Psoas muscle (tissue), 8 donors: ENCODE measurements at places on chromosomes 6 and 20. TPM values are rescaled to one million over a fixed set of nuclear protein-coding genes. Genes with fewer than 3 reads are reported as not detected.

GRCh38 chr20:38008233-38008944 lies 24.9 kb downstream of the TTI1 start:
- no peak for DNase-seq
- peaks cover 14% of the 10 kb centered on the region for H3K4me1 ChIP-seq
- H3K4me3 ChIP-seq: no peak overlapping the region

DNA sequence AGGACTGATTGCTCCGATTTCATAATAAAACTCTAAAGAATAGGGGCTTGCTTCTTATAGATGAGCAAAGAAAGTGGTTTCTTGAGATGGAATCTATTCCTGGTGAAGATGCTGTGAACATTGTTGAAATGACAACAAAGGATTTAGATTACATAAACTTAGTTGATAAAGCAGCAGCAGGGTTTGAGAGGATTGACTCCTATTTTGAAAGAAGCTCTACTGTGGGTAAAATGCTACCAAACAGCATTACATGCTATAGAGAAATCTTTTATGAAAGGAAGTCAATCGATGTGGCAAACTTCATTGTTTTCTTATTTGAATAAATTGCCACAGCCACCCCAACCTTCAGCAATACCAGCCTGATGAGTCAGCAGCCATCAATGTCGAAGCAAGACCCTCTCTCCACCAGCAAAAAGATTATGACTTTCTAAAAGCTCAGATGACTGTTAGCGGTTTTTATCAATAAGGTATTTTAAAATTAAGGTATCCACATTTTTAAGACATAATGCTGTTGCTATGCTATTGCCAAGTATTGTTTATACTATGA lies 12.7 kb upstream of the MTRF1L start:
- H3K27me3 ChIP-seq: no peaks in the 10 kb centered on the region
- H3K4me3 ChIP-seq: no peak overlapping the region
- H3K27ac ChIP-seq: no peak overlapping the region
- no peaks in the 10 kb centered on the region for H3K36me3 ChIP-seq
- no peaks in the 10 kb centered on the region for H3K4me1 ChIP-seq
- DNase-seq: no peak

- DNase-seq: no peak
- H3K4me3 ChIP-seq: no peak overlapping the region
- H3K27me3 ChIP-seq: no peaks in the 10 kb centered on the region
- H3K4me1 ChIP-seq: peaks cover 24% of the 10 kb centered on the region
- no peak overlapping the region for H3K27ac ChIP-seq
- H3K36me3 ChIP-seq: no peaks in the 10 kb centered on the region
These were observed 5.4 kb downstream of the CTNNBL1 start for GRCh38 chr20:37699202-37699601.

- no peaks in the 10 kb centered on the region for H3K27me3 ChIP-seq
- H3K4me3 ChIP-seq: no peak overlapping the region
- no peak overlapping the region for H3K27ac ChIP-seq
These were observed 5.3 kb upstream of the FILIP1 start for GRCh38 chr6:75498862-75499261.

- H3K27ac ChIP-seq: peak overlapping the region; percentile 70
- no peaks in the 10 kb centered on the region for H3K36me3 ChIP-seq
- H3K27me3 ChIP-seq: no peaks in the 10 kb centered on the region
These were observed 29.8 kb downstream of the DAAM2 start for GRCh38 chr6:39821742-39822532.

- no peaks in the 10 kb centered on the region for H3K27me3 ChIP-seq
- H3K4me1 ChIP-seq: no peaks in the 10 kb centered on the region
- no peaks in the 10 kb centered on the region for H3K36me3 ChIP-seq
These were observed 354.4 kb upstream of the KCNQ5 start for GRCh38 chr6:72267470-72267869.

Gene GABRR1
- polyA plus RNA-seq: not detected

- no peaks in the 10 kb centered on the region for H3K27me3 ChIP-seq
- no peak overlapping the region for H3K4me3 ChIP-seq
- H3K4me1 ChIP-seq: no peaks in the 10 kb centered on the region
- H3K36me3 ChIP-seq: no peaks in the 10 kb centered on the region
- no peak for DNase-seq
- no peak overlapping the region for H3K27ac ChIP-seq
These were observed 238.8 kb downstream of the PAX1 start for GRCh38 chr20:21944227-21944626.

DNA sequence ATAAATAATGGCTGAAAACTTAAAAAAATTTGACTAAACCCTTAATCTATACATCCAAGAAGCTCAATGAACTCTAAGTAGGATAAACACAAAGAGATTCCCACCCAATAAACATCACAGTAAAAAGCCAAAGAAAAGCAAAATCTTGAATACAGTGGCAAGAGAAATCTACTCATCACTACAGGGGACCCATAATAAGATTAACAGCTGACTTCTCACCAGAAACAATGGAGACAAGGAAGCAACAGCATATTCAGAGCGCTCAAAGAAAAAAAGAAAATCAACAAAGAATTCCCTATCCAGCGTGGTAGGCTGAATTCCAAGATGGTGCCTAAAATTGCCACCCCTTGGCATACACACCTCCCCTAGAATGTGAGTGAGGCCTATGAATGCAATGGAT lies 18.6 kb downstream of the SNX3 start:
- peaks cover 31% of the 10 kb centered on the region for H3K36me3 ChIP-seq
- no peak overlapping the region for H3K4me3 ChIP-seq
- H3K27me3 ChIP-seq: no peaks in the 10 kb centered on the region
- DNase-seq: no peak
- no peak overlapping the region for H3K27ac ChIP-seq
- no peaks in the 10 kb centered on the region for H3K4me1 ChIP-seq

- H3K36me3 ChIP-seq: no peaks in the 10 kb centered on the region
- DNase-seq: no peak
- no peak overlapping the region for H3K27ac ChIP-seq
- H3K4me3 ChIP-seq: no peak overlapping the region
- H3K4me1 ChIP-seq: no peaks in the 10 kb centered on the region
These were observed 209.3 kb upstream of the PDE10A start for GRCh38 chr6:165872311-165872710.

Gene TPBG
- polyA plus RNA-seq: 0.77 TPM

DNA sequence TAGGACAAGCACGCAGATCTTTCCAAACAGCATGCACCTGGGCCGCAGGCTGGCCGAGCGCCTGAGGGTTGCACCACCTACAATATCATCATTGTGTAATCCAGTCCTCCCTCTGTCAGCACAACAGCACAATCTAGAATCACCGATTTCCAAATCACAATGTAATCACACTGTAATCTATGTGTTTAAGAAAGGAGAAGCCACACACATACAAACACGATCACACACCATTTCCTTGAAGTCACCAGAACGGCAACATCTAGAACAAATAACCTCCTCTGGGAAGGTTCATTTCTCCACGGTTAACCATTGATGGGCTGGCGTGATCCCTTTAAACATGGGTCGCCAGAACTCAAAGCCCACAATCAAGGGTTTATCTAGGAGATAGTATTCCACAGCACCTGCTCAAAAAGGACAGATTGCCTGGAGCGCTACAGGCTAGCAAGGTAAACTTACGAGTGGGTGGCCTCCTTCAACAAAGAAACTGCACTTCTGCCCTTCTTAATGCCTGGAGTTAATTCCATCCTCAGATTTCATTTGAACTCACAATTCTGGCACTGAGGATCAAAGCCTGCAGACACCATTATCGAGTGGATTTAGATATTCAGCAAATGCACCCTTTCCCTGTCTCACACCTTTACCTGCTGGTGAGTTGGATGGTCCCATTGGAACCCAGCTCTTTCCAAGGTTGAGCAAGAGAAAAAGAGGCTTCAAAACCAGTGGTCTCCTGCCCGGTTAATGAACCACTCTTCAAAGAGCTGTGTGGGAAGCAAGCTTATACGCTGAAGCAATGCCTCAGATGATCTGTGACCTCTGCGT lies 83.8 kb upstream of the FOXQ1 start:
- H3K4me1 ChIP-seq: no peaks in the 10 kb centered on the region
- no peak overlapping the region for H3K27ac ChIP-seq
- DNase-seq: no peak
- H3K27me3 ChIP-seq: peaks cover 20% of the 10 kb centered on the region

- H3K4me3 ChIP-seq: no peak overlapping the region
- no peaks in the 10 kb centered on the region for H3K36me3 ChIP-seq
- H3K4me1 ChIP-seq: no peaks in the 10 kb centered on the region
- H3K27ac ChIP-seq: no peak overlapping the region
These were observed 50.5 kb downstream of the ZNF831 start for GRCh38 chr20:59214073-59214472.

DNA sequence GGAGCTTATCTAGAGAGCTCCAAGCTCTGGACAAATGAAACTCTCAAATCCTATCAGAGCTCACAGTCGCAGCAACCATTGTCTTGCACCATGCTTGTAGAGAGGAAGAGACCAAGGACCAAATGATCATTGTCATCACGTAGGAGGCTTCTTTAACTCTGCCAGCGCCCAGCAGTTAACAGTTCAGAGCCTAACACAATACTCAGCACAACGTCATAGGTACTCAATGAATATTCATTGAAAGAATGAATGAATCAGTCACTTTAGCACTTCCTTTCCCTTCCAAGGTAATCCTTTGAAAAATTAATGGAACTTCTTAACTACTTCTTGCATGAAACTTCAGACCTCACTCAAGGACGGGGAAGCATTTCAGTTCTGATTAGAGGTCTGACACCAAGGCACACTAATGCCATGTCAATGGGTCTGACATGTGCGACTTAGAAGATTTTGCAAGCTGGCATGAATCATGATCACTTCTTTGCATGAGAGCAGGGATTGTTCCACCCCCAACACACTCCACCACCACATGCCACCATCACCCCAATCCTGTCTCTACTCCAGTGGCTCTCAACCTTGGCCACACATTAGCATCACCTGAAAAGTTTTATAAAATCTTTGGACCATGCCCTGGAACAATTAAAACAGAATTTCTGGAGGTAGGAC lies 45.1 kb downstream of the KHDC1L start:
- H3K4me1 ChIP-seq: peaks cover 10% of the 10 kb centered on the region
- H3K36me3 ChIP-seq: no peaks in the 10 kb centered on the region
- peak overlapping the region; percentile 42 for H3K4me3 ChIP-seq
- peak overlapping the region; percentile 30 for H3K27ac ChIP-seq

GRCh38 chr20:18504479-18505060 lies 3.2 kb upstream of the SEC23B start:
- H3K4me1 ChIP-seq: peaks cover 11% of the 10 kb centered on the region
- no peaks in the 10 kb centered on the region for H3K27me3 ChIP-seq
- H3K4me3 ChIP-seq: no peak overlapping the region
- H3K27ac ChIP-seq: no peak overlapping the region
- H3K36me3 ChIP-seq: peaks cover 3% of the 10 kb centered on the region

DNA sequence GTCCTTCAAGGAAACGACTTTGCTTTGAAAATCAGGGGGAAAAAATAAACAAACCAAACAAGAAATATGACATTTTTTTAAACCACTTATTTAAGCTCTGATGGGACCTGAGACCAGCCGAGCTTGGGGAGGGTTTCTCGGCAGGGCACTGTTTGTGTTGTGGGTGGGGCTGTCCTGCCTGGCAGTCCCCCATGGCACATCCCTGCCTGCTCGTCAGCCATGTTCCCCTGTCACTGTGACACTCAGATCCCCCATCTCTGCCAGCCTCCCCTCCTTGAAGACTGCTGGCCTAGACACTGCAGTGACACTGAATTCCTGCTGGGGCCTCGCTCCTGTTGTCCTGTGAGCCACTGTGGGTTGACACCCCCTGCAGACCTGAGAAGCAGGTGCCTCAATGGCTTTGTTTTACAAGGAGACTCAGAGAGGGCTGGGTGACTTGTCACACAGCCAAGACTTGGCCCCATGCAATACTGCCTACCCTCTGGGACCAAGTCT lies 95.1 kb upstream of the PTPN1 start:
- H3K27me3 ChIP-seq: no peaks in the 10 kb centered on the region
- H3K27ac ChIP-seq: peak overlapping the region; percentile 98
- no peak overlapping the region for H3K4me3 ChIP-seq
- H3K4me1 ChIP-seq: peaks cover 47% of the 10 kb centered on the region
- DNase-seq: no peak

- no peak for DNase-seq
- H3K4me3 ChIP-seq: no peak overlapping the region
- H3K27me3 ChIP-seq: peaks cover 1% of the 10 kb centered on the region
These were observed 18.7 kb downstream of the IL20RA start for GRCh38 chr6:137025786-137026730.
